ENCODE measurements at places on chromosomes 3 and 15. TPM values are rescaled to one million over a fixed set of nuclear protein-coding genes. Genes with fewer than 3 reads are reported as not detected.

DNA sequence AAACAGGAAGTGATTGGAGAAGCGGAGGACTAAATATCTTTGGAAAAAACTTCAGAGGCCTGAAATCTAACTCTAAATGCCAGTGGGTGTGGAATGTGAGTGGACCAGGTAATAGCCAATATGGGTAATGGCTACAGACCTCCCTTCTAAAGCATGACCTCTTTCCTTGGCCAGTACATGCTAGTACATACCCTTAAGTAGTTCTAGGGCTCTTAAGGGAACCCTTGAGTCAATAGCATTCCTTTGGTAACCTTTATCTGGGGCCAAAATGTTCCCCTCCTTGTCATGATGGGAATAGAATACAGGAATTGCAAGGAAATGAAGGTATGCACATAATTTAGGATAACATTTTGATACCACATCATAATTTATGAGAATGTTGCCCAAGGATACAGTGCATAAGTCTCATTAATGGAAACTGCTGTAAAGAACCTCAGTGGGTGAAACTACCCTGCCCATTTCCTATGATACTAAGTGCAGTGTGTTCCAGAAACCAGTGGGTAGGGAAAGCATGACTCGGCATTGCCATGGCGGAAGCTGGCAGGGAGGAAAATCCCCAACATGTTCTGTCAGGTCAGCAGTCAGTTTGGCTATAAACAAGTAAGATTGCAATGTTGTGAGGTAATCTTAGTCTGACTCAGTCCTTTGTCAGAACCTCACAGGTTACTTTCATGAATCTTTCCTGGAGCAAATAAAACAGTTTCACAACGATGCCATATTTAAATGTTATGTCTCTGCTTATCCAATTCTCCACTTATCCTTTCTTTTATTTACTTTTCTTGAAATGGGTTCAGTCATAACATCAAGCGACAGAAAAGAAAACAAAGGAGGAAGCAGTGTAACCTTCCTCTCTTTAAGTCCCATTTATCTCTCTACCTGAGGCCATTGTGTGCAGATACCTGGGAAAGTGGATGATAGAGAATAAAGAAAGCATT is 23.5 kb upstream of the RAP2B start:
- peak; percentile 79 for DNase-seq

Gene WDR76
- 5.8 TPM for total RNA-seq

DNA sequence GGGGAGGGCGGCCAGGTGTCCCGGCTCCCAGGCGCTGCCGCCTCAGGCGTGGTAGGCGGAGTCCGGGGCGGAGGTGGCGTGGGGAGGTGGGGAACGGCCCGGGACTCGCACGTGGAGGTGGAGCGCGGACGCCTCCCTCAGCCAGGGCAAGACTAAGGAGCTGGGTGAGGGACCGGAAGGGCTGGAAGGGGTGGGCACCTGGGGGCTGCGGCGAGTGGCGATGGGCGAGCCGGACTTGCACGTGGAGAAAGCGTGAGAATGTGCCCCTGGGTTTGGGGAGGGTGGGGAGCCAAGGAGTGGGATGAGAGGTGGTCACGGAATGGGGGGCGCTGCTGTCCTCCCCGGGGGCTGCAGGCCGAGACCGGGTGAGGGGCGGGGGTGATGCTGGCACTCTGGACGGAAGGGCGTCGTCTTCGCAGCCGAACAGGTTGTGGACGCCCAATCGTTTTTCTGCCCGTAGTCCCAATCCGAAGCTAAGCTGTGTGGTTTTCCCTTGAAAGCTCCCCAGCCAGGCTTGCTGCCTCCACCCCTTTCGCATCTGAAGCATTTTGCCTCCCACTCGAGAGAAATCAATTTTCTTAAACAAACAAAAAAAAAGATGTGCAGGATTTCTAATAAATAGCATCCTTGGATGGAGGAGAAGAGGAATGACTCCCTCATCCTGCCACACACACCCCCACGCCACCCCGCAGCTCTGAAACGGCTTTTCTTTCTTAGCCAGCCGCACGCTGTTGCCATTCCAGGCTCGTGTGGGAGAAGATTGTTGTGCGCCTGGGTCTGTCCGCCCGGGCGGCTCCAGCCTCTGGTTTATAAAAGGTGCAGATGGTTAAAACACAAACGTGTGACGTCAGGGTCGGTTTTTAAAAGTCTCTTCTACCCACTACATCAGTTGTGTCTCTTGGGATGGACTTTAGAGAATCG is 62.5 kb upstream of the ANKRD28 start:
- DNase-seq = peak; percentile 40

GRCh38 chr3:160106905-160107861 is 118.0 kb upstream of the C3orf80 start:
- no peak for DNase-seq

DNA sequence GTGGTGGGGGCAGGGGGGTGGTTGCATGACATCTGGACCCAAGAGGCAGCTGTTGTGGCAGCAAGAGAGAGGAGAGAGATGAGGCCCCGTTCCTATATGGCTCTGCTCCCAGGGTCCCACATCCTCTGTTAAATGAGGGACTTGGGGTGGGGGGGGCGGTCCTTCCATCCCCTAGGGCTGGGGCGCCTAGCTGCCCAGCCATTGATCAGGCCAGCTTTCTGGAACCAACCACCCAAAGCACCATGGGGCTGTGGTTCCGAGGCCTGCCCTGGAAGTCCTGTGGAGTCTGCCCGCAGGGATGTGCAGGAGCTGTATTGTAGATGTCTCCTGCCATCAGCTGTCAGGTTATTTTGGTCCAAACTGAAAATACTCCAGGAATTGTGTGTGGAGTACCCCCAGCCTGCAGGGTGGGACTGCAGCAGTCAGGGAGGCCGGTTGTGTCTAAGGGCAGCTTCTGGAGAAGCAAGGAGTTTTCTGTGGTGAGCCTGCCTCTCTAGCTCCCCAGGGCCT is 5.2 kb downstream of the FURIN start:
- no peak for DNase-seq

Gene MASP1
- 7.2 TPM for total RNA-seq
